ENCODE measurements at places on chromosomes 2 and 18.
A peak's percentile ranks its signal among the peaks of the same experiment; 100 is the strongest.

- no peak for DNase-seq
Observed at GRCh38 chr2:97911206-97911921, 84.4 kb downstream of the TMEM131 start.

DNA sequence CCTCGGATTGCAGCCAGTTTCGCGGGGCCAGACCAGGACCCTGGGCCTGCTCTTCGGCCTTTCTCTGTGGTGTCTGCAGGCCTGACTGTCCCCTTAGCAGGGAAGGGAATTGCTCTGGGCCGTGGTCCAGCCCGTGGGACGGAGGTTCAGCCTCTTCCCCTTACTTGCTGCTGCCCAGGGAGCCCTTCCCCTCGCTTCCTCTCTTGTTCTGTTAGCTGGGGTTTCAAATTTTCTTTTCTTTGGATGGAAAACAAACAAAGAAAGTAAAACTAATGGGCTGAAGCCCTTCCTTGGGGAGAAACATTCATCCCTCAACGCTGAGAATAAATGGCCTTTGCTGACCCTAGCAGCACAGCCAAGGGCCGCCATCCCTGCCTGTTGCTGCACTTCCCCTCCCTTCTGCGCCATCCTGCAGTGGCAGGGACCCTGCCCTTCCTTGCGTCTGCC lies 52.4 kb downstream of the ASAP2 start:
- peak; percentile 72 for DNase-seq

DNA sequence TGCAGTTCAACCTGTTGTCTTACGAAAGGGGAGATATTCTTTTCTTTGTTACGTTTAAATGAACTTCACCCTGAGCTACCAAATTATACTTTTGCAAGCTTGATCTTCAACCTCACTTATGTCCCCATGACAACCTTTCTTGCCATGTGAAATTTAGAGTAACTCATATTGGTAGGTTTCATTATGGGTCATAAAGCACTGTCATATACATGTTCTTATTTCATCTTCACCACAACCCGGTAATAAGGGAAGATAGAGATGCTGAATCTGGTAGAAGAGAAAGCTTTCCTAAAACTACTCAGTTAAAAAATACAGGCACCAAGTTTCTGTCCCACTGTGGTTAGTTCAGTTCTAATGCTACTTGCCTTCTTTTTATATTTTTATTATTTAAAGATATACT lies 208.5 kb upstream of the NRP2 start:
- DNase-seq, result no peak

DNA sequence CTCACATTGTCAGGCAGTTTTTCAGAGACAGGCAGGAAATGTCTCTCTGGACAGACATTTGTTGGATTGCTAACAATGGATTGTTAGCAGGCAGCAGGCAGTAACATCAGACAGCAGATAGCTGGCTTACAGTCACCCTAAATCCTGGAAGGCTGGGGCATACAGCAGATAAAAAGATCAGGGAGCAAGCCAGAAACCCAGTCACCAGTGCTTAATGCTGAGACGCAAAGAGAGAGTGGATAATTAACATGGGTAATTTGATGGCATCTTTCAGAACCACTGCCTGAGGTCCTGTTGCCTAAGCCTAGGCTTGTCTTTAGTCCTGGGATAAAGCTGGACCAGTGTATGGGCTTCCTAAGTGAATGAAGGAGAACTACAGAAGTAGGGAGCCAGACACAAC lies 22.4 kb downstream of the MC4R start:
- DNase-seq, result no peak

DNA sequence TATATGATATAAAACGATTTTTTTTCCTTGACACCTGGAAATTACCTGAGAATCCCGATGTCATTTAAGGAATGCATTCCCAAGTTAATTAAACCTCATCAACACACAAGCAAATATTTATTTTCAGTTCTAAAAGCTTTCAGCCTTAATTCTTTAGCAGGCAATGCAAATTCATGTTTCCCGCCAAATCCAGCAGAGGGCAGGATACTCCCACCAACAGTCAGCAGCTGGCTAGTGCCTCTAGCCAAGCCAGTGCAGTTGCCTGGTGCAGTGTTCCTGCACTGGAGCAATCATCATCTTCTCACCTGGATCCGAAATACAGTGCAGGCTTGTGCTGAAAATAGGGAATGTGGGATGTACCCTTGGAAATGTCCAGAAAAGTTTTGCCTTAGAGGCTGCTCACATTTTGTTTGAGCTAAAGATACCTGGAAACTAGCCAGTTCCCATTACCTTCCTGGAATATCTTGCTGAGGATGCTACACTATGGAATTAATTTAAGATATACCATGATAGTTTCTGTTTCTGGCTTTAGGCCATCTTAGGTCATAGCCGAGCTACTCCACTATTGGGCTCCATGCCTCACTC lies 48.4 kb upstream of the CYTIP start:
- DNase-seq, result peak; percentile 89

DNA sequence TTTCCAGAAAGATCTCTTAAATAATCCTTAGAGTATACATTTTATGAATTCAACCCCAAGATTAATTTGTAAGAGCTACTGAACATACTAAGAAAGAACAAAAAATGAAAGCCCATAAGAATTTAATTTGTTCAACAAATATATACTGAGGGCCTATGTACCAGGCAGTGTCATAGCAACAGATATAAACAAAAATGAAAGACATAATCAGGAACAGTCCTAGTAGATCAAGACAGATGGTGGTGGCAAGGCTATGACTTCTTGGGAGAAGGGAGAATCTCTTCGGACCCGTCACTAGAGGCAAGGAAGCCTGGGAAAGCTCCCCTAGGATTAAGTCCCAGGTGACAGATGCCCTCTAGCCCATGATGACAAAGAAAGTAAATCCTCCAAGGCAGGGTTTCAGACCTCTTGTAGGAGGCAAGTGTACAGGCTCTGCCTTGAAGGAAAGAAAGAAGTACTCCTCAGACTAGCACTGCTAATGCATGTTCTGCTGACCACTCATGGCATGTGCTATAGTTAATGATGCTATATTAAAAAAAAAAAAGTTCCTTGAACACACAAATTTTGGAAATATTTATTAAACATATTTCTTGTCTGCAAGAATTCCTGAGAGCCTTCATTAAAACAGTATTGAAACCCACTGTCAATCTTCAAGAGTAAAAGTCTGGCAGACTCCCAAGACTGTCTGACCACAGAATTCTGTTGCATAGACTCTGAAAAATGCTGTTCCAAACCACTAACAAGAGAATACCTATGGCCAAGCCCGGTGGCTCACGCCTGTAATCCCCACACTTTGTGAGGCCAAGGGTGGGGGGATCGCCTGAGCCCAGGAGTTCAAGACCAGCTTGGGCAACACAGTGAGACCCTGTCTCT lies 31.5 kb downstream of the NOL10 start:
- DNase-seq, result no peak

DNA sequence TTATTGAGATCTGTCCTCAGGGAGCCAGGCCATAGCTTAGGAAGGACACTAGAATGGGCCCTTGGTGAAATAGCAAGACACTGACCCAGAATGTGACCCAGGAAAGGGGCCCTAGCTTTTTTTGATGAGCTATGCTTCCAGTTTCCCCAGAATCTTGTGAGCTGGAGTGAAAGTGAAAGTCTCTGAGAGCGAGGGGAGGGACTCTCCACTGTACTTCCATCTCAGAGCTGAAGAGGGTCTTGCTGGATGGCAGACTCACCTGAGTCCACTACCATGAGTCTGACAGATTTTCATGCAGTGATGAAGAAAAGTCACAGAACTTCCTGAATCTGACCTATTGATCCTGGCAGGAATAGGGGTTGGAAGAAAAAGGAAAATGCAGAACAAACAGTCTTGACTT lies 3.1 kb downstream of the ARHGAP25 start:
- peak; percentile 56 for DNase-seq

DNA sequence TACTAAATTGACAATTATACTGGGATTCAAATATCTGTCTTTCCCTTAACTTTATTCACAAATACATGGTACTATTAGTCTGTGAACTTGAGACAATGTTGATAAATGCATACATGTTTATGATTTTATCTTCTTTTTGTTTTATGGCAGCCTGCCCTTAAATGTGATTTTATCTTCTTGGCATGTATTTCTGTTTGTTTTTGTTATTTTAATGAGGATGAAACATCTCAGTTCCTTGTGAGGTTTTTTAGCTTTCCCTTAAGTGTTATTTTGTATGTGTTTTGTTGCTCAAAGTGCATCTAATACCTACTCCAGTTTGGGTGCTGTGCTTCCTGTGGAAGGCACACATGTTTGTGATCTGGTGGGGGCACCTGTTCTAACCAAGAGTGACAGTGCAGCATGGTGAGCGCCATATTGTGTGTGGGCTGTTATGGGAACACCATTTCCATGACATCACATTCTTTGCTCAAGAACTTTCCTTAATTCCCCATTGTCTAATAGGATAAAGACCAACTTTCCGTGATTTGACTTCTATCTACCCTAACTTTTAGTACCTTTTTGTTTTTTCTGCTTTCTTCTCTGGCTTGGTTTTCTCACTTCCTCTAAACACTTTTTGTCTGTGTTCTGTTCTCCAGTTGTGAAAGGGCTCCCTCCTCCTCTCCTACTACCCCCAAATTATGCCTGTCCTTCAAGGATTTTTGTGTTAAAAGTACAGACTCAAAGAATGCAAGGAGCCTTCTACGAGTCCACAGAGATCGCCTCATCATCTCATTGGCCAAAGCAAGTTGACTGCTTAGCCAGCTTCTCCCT lies 162.1 kb upstream of the TTC39C start:
- DNase-seq, result no peak

DNA sequence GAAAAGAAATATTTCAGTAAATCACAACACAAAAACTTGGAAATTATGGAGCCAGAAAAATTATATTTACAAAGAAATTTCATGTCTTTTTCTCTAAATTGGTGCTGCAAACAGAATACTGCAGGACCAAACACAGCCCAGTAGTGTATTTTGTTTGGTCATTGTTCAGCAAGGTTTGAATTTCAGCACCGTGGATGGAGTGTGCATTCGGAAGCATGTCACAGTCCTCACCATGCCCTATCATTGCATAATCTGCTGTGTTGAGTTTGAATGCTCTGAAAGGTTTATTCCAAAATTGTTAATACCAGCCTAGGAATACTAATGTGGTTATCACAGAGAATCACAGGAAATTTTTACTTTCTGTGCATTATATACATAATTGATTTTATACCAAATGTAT lies 296.7 kb downstream of the METTL4 start:
- no peak for DNase-seq

- DNase-seq, result no peak
Observed at GRCh38 chr2:1995081-1995480, 250.8 kb upstream of the PXDN start.

- DNase-seq, result no peak
Observed at GRCh38 chr18:46725310-46725709, 31.5 kb downstream of the ST8SIA5 start.

- DNase-seq, result no peak
Observed at GRCh38 chr18:74040008-74040407, 107.6 kb downstream of the FBXO15 start.
